H4 (cell line): ENCODE measurements at places on chromosomes 3 and 15. TPM values are rescaled to one million over a fixed set of nuclear protein-coding genes. Genes with fewer than 3 reads are reported as not detected.
A peak's percentile ranks its signal among the peaks of the same experiment; 100 is the strongest.

LARP6 gene
- 45.5 and 52.9 TPM in 2 replicates for total RNA-seq

- peak; percentile 8 for DNase-seq
Measured at GRCh38 chr15:54506977-54507524, 528.8 kb downstream of the UNC13C start.

GRCh38 chr15:77499087-77499760 is 78.5 kb downstream of the HMG20A start:
- no peak for DNase-seq

DNA sequence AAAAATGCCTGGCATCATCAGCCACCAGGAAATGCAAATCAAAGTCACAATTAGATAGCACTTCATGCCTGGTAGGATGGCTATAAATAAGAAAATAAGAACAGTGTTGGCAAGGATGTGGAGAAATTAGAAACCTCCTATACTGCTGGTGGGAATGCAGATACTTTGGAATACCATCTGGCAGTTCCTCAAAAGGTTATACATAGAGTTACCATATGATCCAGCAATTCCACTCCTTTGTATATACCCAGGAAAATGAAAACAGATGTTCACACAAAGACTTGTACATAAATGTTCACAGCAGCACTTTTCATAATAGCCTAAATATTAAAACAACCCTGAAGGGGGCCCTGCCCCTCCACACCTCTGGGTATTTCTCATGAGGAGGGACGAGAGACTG is 13.7 kb downstream of the ACSBG1 start:
- DNase-seq, result no peak

DNA sequence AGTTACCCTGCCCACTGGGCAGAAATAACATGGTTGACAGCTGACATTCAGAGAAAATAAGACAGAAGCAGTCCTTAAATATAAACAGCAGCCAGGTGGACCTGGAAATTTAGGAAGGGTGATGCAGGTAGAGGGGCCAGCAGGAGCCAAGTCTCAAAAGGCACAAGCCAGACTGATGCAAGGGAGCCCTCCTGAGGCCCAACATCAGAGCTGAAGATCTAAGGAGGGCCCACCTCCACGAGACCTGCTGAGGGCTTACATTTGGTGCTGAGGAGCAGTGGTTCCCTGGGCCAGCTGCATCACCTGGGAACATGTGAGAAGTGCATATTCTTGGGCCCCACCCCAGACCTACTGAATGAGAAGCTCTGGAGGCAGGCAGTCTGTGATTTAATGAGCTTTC is 105.5 kb upstream of the TRIM42 start:
- no peak for DNase-seq

DNA sequence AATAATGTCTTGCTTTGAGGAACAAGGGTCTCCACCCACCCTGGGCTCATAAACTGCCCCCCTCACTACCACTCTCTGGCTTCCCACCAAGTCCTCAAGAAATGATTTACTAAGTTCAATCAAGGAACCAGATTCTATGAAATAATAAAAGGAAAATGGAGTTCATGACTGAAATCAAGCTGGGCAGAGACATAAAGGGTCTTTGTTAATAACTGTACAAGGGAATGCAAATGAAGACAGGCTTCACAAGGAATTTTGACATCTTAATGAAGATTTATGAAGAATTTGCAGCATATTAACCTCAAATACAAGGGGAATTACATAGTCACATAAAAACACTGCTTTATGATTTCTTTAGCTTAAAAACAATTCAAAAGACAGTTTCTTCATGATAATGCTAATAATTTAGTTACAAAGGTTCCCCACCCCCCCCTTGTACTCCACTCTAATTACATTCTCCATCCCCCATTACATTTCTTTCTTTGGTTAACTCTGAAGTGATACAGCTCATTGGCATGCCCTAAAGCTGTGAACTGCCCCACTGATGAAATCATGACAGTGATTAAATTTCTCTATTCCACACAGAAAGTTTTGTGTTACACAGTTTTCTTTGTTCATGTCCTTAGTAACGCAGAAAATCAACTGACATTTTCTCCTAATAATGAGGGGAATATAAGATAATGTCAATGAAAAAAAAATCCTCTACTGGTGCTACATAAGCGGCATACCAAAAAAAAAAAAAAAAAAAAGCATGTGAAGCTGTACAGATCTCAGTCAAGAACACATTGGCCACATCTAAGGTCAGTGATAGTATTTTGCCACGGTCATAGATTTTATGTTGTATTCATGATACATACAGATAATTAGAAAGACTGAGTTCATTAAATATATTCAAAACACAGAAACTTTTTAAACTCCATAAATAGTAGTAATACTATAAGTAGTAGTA is 54.4 kb downstream of the WWTR1 start:
- peak; percentile 47 for DNase-seq

SEMA6D gene
- total RNA-seq, result 7.6 and 10.4 TPM in 2 replicates

- no peak for DNase-seq
Measured at GRCh38 chr3:145190138-145190537, 970.8 kb downstream of the PLOD2 start.

- no peak for DNase-seq
Measured at GRCh38 chr3:173793963-173794362, 396.4 kb downstream of the NLGN1 start.
